Activated T-cell treated with anti-CD3 and anti-CD28 coated beads, Interleukin-2, amount 50 U/mL, for 72 hours (primary cell): ENCODE measurements at places on chromosomes 13 and 19. TPM values are rescaled to one million over a fixed set of nuclear protein-coding genes. Genes with fewer than 3 reads are reported as not detected.

Gene DACT3
- total RNA-seq = 3.4 TPM

Gene VSTM1
- not detected for total RNA-seq

Gene FXYD3
- total RNA-seq = not detected

Gene CALR3
- not detected for total RNA-seq

Gene SMIM7
- 75.8 TPM for total RNA-seq
